Cerebellum (tissue), 4 donors: ENCODE measurements at places on chromosomes 5 and 9.

GRCh38 chr9:127143920-127144465 lies 21.6 kb upstream of the ANGPTL2 start:
- DNase-seq, result no peak

GRCh38 chr9:121318631-121319382 lies 50.8 kb downstream of the GSN start:
- DNase-seq, result no peak

DNA sequence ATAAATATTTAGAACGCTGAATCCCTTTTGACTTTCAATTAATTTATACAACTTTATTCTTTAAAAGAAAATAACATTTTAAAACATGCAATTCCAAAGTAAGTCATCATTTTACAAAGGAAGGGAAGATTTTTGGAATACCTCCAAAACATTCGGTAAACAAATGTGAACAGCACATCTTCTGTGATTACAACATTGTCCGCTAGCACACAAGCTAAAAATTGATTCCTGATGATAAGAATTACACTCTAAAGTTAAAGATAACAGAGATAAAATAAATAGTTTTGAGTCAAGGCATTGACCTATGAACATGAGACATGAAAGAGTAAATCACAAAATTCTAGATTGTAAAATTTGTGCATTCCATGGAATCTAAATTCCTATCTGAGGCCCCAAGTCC lies 56.2 kb upstream of the TRAF1 start:
- DNase-seq, result no peak

GRCh38 chr9:121439711-121440664 lies 59.7 kb downstream of the GGTA1 start:
- DNase-seq, result no peak

DNA sequence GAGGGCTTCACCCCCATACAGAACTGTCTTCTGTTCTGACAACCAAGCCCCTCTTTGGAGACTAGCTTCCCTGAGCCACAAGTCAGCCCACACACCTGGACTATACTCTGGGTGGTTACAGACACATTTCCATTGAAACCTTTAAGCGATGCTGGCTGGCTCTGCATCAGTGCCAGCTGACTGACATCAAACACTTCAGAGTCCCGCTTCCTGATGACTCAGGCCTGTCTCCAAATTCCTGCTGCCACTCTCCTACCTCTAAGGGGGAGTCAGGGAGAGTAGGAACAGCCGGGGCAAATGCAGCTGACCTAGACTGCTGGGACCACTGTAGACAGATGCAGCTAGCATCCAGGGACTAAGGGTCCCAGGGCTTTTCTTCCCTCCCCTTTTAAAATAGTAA lies 59.4 kb downstream of the SIL1 start:
- DNase-seq, result peak; percentile 29

DNA sequence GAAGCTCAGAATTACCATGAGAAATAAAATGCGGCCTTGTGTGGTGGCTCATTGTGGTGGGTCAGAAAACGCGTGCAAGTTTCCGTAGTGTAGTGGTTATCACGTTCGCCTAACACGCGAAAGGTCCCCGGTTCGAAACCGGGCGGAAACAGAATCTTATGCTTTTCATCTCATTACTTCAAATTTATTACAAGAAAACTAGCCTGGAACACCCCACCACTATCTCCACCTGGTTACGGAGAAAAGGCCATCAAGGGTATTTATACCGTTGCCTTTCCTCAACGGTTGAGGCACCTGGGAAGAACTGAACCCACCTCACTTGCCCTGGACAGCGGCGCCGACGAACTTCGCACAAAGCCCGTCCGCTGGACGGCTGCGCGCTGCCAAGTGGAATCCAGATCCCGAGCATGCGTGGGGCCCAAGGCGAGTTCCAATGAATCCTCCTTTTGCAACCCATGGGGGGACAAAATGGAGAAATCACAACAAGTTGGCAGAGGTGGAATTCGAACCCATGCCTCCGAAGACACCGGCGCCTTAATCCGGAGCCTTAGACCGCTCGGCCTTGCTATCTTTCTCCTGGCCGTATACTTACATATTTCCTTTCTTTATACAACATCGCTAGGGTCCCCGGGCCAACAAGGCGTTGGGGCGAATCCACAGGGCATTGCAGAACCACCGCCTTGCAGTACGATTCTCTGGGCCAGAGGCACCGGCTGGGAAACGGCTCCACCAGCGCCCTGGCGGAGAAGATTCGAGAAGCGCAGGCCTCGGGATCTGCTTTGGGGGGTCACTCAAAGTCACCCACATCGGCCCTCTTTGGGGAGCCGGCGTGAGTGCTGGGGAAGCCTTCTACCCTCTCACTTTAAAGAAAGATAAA lies 16.9 kb downstream of the OR2V2 start:
- DNase-seq, result no peak

DNA sequence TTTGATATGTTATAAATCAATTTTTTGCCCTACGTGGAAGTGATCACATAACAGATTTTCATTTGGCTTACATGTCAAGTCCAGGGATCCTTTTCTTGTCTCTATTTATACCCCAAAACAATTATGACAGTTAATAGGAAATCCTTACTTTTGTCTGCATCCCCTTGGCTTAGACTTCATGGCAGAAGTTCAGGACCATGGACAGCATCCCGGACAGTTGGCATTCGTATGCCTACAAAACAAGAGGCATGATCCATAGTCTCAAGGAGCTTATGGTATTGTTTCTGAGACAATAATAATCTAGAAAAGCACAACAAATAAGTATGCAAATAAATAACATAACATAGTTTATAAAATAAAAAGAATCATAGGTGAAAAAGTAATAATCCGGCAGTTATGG lies 214.3 kb upstream of the GRIA1 start:
- no peak for DNase-seq

DNA sequence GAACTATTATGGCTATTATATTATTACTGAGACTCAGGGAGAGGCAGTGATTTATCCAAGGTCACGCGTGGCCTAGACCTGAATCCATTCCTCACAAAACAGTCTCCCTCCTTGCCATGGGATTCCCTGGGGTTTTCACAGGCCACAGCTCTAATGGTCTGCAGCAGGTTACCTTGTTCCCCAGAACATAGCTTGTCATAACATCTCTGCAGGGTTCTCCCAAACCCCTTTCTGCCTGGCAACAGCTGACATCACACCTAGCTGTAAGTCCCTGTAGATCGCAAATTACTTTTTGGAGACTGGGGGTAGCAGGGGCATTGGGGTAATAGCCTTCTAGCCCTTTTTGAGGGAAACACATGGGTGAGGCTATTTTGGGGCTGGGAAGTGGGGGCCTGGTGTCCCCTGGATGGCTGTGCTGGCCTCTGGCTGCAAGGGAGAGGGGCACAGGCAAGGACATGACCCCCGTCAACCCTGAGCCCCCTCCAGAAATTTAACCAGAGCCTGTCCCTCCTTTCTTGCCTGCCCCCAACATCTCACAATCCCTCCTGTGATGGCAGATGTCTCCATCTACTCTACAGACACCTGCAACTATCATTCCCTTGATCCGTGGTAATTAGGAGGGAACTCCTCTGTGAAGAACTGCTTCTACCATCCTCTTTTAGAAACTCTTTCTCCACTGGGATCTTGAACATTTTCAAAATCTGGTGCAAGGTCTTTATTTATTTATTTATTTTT lies 1.3 kb downstream of the CD74 start:
- no peak for DNase-seq

- DNase-seq, result no peak
Measured at GRCh38 chr5:111163000-111163399, 61.2 kb upstream of the CAMK4 start.

DNA sequence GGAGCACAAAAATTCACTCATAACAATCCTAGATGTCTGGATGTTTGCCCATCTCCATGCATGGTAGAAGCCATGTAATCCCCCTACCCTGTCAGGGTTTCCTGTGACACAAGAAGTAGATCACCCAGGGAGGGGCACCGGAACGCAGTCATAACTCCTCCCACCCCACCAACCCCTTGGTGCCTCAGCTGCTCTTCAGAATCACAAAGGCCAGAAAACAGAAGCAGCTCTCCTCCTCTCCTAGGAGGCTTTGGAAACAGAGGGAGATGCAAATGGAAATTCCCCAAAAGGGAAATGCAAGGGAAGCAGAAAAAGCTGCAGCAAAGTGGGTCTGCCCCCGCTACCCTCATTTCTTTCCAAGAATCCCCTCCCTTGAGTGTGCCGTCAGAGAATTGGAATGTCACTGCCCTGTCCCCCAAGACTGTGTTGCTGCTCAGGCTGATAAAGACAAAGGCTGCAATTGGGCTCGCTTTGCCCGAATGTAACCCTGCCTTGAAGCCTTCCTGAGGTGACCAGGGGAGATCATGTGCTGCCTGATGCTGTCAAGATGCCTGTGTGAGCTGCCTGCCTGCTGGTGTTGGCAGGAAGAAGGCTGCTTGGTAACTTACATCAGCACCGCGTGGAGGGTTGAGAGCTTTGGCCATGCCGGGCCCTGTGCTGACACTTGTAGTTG lies 65.5 kb upstream of the ABCA1 start:
- peak; percentile 20 for DNase-seq

DNA sequence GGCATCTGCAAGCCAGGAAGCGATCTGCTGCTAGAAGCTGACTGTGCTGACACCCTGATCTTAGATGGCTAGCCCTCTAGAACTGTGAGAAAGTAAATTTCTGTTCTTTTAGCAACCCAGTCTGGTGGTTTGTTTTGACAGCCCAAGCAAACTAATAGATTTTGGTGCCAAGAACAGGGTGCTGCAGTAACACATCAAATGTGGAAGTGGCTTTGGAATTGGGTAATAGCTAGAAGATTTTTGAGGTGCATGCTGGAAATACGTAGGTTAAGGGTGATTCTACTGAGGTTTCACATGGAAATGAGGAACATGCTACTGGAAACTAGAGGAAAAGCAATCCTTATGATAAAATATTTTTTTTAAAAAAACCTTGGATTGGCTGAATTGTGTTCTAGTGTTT lies 153.5 kb upstream of the SH3GL2 start:
- no peak for DNase-seq

GRCh38 chr5:62608529-62609511 lies 30.2 kb downstream of the LRRC70 start:
- DNase-seq, result no peak
